ENCODE measurements at places on chromosomes 5 and 9.

- DNase-seq = no peak
Measured at GRCh38 chr5:143134900-143135299, 268.6 kb downstream of the NR3C1 start.

- no peak for DNase-seq
Measured at GRCh38 chr5:67100301-67100700, 96.3 kb downstream of the CD180 start.

GRCh38 chr5:74389531-74390305, 250.8 kb downstream of the ENC1 start:
- no peak for DNase-seq

- no peak for DNase-seq
Measured at GRCh38 chr5:150734579-150735384, 24.0 kb downstream of the DCTN4 start.

DNA sequence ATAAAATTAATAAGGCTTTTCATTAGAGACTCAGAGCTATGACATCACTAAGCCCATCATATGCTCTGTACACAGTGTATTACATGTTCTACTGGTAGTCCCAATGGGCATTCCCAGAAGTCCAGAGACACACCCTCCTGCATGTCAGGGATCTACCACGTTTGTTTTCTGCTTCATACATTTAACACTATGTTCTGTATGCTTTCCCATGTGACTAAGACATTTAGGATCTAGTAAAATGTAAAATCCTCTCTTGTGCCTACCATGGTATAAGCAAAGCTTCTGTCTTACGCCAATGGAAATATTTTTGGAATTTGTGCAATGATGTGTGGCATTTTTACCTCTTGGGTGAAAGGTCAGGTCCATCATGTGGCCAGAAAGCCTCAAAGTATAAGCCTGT, 192.4 kb downstream of the ADAMTSL1 start:
- DNase-seq = no peak

GRCh38 chr5:53069626-53070025, 39.9 kb downstream of the MOCS2 start:
- DNase-seq = no peak

- peak; percentile 84 for DNase-seq
Measured at GRCh38 chr9:20551236-20551635, 71.1 kb downstream of the MLLT3 start.

DNA sequence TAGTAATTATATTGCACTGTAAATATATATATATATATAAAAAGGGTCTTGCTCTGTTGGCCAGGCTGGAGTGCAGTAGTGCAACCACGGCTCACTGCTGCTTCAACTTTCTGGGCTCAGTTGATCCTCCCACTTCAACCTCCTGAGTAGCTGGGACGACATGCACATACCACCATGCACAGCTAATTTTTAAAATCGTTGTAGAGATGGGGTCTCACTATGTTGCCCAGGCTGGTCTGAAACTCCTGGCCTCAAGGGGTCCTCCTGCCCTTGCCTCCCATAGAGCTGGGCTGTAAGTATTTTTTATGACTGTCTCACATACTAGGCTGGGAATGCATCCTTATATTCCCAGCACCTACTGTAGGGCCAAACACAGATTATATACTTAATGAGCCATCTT, 11.9 kb downstream of the PSMD5 start:
- DNase-seq = no peak

GRCh38 chr9:19976226-19976625, 187.4 kb upstream of the SLC24A2 start:
- DNase-seq = no peak

DNA sequence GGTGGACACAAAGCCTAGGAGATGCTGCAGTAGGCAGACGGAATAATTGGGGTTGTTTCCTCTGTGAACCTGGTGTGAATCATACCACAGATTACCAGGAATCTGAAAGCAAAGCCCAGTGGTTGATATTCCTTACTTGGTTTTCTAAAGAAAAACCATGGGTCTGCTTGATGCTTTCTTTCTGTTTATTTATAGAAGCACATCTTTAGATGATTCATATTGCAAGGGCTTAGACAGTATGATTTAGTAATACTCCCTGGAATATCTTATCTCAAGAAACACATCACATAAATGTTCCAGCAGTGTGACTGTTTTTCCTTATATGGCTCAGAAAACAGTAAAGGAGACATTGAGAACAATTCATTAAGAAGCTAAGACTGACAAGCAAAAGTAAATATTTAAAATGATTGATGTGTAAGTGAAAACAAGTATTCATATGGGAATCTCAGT, 623.3 kb downstream of the RAB3C start:
- DNase-seq = no peak

DNA sequence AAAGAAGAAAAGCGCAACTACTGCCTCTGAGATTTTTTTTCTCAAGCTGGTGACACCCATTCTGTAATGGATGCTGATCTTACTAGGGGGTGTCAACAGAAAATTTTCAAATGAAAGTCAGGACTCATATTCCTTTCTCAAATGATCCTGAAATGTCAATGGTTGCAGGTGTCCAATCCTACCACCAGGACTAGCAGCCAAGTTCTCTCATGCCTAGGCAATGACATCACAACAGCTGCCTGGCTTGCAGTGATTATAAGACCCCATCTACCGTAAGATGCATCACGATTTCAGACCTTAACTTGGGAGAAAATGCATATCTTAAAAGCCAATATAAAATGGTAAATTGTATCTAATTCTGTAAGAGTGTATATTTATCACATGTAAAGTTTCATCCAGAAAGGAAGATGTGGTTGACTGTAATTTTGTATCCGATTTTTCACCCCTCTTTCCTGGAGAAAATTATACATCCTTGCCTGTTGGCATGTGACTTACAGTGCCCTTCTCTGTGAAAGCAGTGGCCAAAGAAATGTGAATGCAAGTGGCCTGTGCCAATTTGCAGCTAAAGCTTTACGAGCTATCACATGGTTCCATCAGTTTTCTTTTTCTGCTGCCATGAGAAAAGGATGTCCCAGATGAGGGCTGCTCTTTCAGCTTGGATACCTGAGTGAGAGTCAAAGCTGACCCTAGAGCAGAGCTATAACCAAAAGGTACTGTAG, 104.4 kb downstream of the DENND1A start:
- DNase-seq = no peak

DNA sequence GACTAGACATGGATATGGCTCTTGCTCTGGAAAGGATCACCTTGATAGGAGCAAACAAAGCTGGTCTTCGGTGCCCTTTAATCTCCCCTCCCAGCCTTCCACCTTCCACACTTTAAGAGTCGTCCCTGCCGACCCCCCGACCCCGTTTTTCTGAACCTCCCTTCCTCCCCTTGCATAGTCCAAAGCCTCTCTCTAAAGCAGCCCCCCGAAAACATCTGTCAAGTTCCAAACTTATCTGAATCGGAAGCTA, 423 bp upstream of the NUP214 start:
- DNase-seq = no peak

GRCh38 chr5:139745132-139745799, 50.3 kb upstream of the PSD2 start:
- DNase-seq = peak; percentile 45

DNA sequence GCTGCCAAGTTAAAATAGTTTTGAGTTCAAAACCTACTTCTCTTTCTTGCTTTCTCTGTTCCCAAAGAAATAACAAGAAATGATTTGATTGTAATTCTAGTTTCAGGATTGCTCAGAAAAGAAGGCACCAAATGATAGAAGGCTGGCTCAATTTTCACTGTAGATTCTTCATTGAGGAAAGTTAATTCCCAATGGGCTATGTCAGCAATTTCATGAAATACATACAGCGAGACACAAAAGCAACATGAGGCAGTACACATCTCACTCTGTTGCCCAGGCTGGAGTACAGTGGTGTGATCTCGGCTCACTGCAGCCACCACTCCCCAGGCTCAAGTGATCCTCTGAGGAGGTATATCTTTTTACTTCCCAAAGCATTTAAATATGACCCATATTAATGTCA, 1659.9 kb upstream of the C9orf72 start:
- no peak for DNase-seq

- no peak for DNase-seq
Measured at GRCh38 chr5:122880749-122881148, 35.3 kb downstream of the SNX24 start.

GRCh38 chr9:101791938-101792337, 53.5 kb upstream of the GRIN3A start:
- no peak for DNase-seq

- DNase-seq = no peak
Measured at GRCh38 chr9:28032268-28032590, 458.9 kb upstream of the C9orf72 start.

GRCh38 chr5:138639326-138639725, 64.1 kb upstream of the HSPA9 start:
- no peak for DNase-seq

GRCh38 chr5:10434392-10434791, 7.3 kb upstream of the ROPN1L start:
- DNase-seq = no peak

DNA sequence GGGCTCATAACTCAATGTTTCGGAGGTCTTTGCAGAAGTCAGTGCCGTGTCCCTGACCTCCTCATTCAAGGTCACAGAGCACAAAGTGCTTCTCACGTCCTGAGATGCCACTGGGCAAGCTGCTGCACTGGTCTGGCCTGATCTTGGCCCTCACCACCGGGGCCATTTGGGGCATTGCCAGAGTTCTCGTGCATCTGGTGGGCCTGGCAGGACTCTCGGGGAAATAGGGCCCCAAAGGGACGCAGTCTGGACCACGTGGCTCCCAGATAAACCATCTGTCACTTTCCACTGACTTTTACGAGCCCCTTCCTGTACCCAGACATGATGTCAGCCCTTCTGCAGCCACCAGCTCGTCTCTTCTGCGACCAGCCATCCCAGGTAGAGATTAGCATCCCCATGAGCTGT, 54.8 kb downstream of the HRH2 start:
- no peak for DNase-seq

DNA sequence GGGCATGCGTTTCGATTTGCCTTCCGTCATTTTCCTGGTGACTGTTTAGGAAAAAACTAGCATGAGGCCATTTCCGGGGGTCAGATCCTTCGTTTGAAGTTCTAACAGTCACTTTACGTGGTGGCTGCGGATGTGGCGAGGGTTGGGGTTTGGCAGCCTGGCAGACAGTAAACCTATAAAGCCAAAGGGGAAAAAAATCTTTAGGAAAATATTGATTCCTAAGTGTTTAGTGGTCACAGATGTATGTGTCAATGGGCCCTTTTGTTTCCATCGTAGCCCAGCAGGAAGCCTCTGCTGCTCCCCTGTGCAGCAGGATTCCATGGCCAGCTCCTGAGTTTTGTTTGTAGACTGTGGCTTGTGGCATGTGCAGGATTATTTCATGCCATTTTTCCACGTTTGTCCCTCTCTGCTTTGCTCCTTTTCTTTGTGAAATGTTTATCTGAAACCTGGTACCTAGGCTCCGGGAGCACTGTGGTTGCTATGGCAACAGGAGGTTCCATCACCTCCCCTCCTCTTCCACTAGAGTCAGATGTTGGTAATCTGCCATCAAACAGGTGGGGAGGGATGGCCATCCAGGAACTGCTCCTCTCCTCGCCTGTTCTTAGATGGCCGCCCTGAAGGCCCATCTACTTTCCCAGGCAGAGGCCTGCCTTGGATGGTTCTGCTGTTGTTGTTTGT, 202.3 kb downstream of the AOPEP start:
- no peak for DNase-seq

DNA sequence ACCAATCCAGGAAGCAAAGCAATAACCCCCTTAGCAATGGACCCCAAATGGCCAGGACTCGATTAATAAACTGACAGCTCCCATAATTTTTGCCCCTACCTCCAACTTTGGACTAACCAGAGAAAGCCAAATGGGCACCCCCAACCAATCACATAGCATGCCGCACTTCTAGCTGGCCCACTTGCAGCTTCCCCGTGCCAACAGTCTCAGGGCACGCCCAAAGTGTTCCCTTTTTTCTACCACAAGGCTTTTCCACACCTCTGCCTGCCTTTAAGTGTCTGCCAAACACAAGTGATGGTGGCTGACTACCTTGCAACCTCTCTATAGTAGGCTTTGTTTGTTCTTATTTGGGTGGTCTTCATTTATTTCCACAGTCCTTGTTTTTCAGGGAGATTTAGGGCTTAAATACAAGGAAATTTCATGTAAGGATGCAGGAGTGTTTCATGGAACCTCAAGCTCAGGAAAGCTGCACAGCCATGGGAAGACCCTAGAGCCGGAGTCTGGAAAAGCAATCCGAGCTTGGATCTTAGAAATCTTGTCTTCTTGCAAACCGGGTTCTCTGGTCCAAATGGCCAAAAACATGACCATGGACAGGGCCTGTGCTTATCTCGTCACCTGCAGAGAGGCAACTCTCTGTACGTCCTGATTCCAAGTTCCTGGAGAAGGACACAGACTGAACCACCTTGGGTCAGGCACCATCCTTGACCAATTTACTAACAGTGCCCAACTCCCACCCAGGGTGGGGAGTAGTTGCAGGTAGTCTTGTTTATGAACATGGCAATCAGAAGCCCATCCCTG, 89.2 kb downstream of the THBS4 start:
- DNase-seq = no peak

DNA sequence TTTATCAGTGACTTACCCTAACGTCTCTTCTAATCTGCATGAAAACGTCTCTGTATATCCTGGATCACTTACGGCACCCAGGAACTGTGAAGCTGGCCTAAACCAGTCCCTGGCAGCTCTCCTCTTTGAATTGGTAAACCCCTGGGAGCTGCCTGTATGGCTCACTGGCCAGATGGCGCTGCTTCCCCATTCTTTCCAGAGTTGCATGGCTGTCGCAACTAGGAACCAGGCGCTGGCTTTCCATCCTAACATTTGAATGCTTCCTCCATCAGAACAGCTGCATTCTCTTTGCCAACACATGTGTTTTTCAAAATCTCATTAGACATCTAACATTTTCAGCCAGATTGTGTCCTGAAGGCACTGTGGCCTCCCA, 8.0 kb upstream of the PCA3 start:
- DNase-seq = no peak

- DNase-seq = no peak
Measured at GRCh38 chr5:6448141-6448491, 543 bp upstream of the UBE2QL1 start.

- DNase-seq = no peak
Measured at GRCh38 chr5:58932057-58932612, 349.3 kb downstream of the RAB3C start.

GRCh38 chr5:67880876-67881275, 334.7 kb upstream of the PIK3R1 start:
- no peak for DNase-seq

DNA sequence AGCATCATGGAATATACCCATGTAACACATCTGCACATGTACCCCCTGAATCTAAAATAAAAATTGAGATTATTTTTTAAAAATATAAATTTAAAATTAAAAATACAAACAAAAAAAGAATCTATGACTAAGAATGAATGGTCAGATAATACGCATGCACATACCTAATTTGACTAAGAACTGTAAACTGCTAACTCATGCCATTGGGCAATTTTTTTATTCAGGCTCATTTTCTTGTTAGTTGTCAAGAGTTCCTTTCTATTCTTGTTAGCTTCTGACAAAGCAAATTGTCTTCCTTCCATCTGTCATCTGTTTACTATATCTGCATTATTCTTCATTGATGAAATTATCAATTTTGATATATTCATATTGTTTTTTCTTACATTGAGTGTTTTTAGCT, 69.5 kb upstream of the HAND1 start:
- DNase-seq = no peak

DNA sequence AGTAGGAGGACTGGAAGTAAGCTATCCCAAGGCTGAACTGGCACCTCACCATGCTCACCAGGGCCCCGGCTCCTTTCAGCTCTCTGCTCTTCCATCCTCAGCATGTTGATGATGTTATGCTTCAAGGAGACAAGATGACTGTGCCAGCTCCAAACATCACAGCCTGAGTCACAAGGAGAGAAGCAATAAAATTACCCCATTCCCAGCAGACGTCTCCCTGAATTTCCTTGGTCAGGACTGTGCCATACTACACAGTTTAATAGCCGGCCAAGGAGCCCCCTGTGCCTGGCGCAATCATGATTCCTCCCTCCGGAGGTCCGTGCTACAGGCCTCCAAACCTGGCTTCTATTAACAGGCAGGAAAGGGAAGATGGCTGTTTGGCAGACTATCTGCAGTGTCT, 51.2 kb upstream of the ROR2 start:
- no peak for DNase-seq

Data from epithelial cell of proximal tubule (primary cell).